ENCODE measurements at places on chromosomes 7 and 10.

DNA sequence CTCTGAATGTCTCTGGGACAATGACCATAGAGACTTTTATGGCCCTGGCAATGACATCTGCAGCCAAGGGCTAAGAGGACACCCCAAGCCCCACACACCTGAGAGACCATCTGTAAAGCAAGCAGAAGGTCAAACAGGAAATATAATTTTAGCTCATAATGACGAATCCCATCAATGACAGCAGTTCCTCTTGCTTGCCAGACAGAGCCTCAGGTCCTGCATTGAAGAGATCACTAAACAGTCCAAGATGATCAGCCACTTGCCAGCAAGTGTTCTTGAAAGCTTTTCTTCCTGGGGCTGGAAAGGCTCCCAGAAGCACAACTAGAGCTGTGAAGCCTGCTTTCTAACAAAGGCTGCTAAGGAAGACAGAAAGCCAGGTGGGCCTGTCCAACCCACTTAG lies 993.7 kb upstream of the AUTS2 start:
- no peak for DNase-seq

GRCh38 chr10:42975005-42975493 lies 101.8 kb upstream of the RET start:
- no peak for DNase-seq

DNA sequence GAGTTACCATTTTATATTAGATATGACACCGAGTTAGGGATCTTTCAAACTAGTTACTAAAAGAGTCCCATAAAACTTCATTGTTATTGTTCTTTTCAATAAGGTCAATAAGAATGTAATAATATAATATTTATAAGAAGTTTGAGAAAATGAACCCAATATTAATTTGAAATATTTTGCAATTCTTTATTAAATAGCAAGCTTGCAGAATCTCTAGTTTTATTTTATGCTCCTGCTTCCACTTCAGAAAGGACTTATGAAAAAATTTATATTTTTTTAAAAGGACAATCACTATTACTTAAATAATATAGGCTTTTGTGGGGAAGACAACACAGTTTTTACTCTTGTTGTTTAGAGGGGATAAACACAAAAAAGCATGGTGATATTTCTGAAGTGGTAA lies 47.9 kb downstream of the LUC7L2 start:
- no peak for DNase-seq

DNA sequence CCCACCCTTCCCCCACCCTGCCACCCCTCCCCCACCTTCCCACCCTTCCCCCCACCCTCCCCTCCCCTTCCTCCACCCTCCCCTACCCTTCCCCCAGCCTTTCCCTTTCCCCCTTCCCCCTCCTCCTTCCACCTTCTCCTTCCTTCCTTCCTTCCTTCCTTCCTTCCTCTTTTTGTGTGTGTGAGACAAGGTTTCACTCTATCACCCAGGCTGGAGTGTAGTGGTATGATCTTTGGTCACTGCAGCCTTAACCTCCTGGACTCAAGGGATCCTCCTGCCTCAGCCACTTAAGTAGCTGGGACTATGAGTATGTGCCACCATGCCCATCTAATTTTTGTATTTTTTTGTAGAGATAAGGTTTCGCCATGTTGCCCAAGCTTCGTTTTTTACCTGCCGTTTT lies 35.2 kb downstream of the CYP17A1 start:
- DNase-seq = no peak

DNA sequence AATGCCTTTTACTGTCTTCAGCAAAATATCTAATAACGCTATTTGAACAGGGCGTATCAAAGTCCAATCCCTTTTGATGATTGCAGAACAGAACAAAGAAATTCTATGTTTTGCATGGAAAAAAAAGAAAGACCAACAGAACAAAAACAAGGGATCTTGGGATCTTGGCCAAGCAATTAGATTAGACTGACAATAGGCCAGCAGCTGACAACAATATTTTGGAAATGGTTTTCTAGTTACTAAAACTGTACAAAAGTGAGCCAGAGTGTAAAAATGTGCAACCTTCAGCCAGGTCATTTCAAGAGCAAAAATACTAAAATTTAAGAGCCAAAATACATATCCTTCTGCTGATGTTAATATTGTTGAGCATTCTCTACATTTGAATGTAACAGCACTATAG lies 716.5 kb upstream of the KCND2 start:
- DNase-seq = no peak

DNA sequence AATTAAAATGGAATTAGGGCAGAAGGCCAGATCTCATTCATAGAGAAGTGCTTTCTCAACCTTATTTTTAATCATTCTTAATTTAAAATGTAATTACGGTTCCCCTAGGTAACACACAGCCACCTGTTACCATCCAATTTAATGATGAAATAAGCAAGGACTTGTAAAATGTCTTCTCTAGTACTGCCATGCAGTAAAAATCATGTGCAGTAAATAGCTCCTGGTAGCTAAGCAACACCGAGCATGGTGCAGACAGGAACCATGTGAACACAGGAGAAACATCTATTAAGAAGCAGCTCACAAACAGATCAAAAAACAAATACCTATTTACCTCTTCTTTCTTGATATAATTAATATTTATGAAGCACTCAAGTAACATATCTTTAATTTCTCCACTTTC lies 15.1 kb downstream of the NCAPG2 start:
- no peak for DNase-seq

- DNase-seq = no peak
Measured at GRCh38 chr7:77727936-77728701, 31.9 kb downstream of the RSBN1L start.

DNA sequence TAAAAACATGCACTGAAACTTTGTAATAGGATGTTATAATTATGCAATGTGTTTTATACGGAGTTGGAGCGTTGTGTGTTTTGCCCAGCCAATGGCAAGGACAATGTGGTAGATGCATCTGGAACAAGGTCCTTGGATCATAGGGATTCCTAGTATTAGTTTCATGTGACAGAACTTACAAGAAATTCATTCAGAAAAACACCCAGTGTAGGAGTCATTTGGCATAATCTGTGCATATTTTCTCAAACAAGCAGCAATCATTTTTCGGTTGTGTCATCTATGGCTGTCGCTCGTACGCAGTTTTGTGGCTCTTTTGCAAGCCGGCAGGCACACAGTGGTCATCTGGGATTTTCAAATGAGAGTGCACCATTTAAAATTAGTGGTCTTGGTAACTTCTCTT lies 19.8 kb downstream of the CREB5 start:
- DNase-seq = no peak

- DNase-seq = no peak
Measured at GRCh38 chr10:102785818-102786217, 42.1 kb downstream of the WBP1L start.

DNA sequence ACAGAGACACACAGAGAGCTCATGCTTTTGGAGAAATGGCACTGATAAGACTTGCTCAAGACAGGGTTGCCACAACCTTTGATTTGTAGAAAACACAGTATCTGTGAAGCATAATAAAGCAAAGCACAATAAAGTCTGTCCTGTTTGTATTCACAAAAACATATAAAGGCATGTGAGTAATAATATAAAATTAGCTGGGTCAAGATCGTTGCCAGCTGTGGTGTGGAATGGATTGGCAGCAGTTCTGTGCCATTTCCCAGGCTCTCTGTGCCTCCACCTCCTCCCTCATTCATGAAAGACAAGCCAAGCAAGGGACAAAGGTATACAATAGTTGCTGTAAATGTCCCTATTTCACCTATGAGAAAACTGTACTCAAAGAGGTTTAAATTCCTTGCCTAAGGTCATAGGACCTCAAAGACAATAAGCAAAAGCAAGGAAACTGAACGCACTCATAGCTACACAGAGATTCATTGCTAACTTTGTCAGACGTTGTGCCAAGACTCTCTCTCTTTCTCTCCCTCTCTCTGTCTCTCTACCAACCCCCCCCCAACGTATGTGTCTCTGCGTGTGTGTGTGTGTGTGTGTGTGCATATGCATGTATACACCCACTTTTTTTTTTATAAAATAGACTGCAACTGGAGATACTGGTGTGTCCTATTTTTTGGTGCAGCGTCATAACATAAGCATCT lies 31.8 kb downstream of the CHST3 start:
- DNase-seq = no peak

GRCh38 chr10:12649012-12649584 lies 299.8 kb downstream of the CAMK1D start:
- no peak for DNase-seq

- DNase-seq = no peak
Measured at GRCh38 chr7:134440067-134440466, 18.8 kb downstream of the AKR1B1 start.

- no peak for DNase-seq
Measured at GRCh38 chr7:50426280-50427045, 23.7 kb downstream of the FIGNL1 start.

DNA sequence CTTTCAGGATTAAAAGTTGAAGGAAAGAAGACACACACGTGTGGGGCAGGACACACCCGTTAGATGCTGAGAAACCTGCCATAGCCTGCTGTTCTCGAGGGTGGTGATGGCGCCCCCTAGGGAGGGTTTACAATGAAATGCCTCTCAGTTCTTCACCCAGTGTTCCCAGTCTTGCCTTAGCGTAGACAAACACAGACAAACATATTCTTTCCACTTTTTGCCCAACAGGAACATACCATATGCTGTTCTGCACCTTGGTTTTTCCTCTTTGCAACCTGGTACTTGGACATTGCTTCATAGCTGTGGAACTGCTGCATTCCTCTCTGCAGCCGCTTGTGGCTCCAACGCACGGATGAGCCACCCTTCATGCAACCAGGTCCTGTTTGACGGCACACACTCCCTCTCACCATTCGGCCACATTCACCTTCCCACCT lies 23.3 kb upstream of the HSPA12A start:
- DNase-seq = peak; percentile 65

GRCh38 chr7:11130012-11130411 lies 156.3 kb downstream of the PHF14 start:
- no peak for DNase-seq

DNA sequence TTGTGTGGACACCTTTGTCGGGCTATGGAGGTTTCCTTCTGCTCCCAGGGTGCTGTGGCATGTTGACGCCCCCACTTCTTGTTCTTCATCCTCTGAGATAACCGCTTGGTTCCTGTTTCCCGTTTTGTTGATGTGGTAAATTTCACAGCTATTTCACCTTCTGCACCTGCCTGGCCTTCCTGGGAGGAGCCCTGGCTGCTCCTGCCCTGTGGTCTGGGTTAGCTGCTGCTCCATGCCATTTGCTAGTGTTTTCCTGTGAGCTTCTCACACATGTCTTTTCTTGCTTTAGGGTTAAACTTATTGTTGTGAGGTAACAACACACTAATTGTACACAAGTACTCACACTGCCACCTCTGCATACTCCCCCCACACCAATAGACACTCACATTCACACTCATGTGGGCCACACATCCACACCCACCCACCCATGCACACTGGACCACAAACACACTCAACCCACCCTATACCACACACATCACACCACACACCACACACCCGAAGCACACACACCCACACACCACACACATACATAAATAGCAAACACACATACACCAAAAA lies 46.5 kb upstream of the MSMB start:
- no peak for DNase-seq

DNA sequence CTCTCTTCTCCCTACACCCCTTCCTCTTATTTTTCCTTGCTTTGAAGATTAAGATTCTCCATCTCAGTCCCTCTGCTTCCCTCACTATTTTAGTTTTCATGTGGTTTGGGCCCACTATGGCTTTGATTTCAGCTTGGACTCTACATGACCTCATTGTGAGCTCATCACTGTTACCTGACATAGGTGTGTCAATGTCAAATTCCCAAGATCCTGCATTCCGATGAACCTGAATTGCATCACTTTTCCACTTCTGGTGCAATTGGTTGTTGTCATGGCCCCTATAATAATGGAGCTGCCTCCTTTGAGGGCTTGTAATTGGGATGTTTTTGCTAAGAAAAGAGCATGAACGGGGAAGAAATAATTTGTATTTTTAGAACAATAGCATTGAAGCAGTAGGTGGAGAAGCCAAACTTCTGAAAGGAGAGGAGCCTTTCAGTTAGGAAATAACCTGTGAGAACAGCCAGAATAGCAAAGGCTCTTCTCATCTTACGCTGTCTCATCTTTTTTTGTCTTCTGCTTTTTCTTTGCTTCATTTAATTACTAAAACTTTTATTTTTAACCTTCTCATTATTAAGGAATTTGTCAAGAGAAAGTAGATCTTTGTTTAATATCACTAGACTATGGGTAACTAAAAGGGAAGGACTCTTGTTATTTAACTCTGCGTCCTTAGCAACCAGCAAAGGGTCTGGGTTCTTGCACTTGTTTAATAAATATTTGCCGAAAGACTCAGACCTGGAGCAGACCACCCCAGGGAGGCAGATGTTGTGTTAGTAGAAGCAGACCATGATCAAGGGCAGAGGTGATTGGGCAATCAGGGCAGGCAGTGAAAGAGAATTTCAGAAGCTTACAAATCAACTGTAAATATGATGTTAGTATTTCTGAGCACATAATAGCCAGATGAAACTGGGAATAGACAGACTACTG lies 95.4 kb downstream of the TES start:
- DNase-seq = no peak

GRCh38 chr10:102935939-102936605 lies 18.0 kb downstream of the CNNM2 start:
- no peak for DNase-seq

- DNase-seq = no peak
Measured at GRCh38 chr7:99120501-99120900, 23.4 kb downstream of the SMURF1 start.

GRCh38 chr10:96502561-96503282 lies 11.0 kb downstream of the TLL2 start:
- DNase-seq = no peak

DNA sequence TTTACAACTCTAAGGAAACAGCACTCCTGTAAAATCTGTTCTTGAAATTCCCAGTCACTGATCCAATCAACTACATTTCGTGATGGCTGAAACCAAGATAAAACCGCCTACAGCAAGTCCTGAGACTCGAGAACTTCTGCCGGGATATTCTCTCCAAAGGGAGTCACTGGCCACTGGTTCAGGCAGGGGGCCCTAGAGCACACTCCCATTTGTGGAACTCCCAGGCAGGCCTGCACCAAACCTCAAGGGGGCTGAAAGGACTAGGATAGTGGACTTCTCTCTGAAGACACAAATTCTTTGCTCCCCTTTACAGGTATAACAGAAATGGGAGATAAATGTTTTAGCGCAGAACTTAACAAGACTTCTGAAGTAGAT lies 16.3 kb downstream of the CYTH3 start:
- no peak for DNase-seq

DNA sequence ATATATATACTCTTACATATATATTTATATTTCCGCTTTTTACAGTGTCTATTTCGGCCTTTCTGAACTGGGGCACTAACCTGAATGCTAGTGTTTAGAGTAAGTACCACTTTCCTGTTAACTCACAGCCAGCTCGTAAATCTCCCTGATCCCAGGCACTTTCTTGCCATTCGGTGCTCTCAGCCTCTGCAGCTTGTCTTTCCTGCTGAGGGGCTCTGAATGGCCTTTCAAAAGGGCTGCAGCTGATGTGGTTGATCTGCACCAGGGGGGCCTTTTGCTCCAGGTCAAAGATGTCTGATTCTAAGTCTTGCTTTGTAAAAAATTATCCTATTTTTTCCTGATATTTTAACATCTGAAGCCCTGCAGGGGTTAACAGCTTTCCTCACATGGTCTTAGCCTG lies 25.5 kb upstream of the HPS1 start:
- no peak for DNase-seq

Data from CD4-positive, alpha-beta T cell (primary cell).